ENCODE measurements at places on chromosomes 13 and 19. TPM values are rescaled to one million over a fixed set of nuclear protein-coding genes. Genes with fewer than 3 reads are reported as not detected.
A peak's percentile ranks its signal among the peaks of the same experiment; 100 is the strongest.

GRCh38 chr13:31267126-31267784 lies 67.5 kb downstream of the B3GLCT start:
- DNase-seq: no peak

DNA sequence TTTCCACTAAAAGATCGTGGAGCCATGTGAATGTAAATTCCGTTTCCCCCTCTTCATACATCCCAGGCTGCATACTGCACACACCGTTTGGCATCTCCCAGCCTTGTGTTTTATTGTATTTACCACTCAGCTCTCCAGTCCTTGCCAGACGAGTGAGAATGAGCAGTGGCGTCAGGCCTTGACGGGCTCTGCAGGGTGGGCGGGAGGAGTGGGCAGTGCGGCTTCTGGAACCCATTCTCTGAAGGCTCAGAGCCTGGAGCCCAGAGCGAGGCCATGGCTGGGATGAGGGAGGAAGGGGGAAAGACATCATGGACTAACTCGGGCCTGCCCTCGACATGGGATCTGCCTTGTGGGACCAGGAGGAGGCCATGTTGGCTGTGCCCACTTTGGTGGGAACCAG lies 25.1 kb downstream of the BICRA start:
- DNase-seq: no peak

DNA sequence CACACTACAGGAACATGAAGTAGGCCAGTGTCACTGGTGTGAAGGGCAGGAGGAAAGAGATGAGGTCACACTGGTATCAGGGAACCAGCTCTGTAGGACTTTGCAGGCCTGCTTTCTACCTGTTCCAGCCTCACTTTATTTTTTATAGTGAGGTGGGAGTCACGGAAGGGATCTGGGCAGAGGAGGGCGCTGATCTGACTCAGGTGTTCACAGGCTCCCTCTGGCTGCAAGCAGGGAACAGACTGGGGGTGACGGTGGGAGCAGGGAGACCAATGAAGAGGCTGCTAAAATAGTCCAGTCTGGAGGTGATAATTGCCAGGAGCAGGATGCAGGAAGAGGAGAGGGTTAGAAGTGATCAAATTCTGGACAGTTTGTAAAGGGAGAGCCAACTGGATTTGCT lies 2.8 kb downstream of the THAP8 start:
- DNase-seq: no peak

DNA sequence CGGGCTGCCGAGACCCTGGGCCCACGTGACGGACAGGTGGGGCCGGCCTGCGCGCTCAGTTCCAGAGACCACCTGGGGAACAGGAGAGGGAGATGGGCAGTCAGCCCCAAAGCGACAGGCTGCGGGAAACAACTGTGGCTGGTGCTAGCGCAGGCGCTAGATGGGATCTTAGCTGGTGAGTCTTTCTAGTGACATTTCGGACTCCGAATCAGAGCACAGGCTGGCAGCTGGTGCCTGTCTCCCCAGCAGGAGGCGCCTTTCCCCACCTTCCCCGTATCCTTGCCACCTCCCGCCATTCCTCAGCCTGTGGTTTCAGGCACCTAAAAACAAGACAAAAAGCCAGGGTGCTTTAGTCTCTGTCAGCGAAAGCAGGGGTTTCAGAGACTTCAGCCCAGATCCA lies 19.4 kb upstream of the RANBP3 start:
- no peak for DNase-seq

- no peak for DNase-seq
Observed at GRCh38 chr19:54704928-54705327, 19.3 kb upstream of the KIR3DL3 start.

DNA sequence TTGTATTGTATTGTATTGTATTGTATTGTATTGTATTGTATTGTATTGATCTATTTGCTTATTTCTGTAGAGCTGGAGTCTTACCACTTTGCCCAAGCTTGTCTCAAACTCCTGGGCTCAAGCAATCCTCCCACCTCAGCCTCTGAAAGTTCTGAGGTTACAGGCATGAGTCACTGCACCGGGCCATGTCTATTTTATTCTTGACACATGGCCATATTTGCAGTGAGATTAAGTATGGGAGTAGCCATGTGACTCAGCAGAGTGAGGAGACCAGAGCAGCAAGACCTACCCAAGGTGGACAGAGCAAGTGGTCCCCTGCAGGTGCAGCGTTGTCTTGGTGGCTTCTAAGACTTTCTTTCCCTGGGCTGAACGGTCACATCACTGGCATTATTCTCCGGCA lies 49.1 kb upstream of the UBAC2 start:
- DNase-seq: no peak

GRCh38 chr13:78607409-78608251 lies 4.3 kb upstream of the POU4F1 start:
- DNase-seq: peak; percentile 69

DNA sequence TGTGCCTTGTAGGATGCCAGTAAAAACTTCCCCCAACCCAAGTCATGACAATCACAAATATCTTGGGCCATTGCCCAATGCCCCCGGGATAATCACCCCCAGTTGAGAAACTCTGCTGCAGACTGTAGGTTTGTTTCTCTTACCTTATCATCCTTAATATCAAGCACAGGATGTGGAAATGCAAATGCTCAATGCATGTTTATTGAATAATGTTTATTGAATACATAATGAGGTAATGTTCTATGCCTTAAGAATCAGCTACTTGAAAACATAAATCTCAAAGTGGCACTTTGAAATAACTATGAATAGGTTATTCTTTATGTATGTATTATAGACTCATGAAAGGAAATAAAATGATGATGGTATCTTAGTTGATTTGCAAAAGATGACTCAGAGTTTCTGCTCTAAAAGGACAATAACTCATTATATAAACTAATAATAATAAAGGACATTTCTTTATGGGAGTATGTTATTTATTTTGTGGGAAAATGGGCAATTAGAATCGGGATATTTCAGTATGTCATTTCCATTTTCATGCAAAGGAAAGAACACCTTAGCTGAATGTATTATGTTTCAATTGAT lies 414.2 kb downstream of the EFNB2 start:
- no peak for DNase-seq

DNA sequence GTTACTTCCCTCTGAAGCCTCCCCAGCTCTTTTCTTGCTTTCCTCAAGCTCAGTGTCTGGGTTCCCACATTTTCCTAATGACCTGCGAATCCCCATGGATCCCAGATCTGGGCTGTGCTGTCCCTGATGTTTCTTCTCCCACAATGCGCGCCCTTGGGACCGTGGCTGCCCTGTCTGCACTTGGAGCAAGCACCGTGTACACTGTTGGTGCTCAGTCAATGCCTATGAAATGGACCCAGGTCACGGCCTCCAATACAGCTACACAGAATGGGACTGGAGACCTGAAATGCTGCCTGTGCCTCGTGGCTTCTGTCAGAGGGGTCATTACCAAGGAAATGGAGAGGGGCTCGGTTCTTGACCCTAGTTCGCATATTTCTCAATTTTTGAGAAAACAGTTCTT lies 160.1 kb upstream of the SOX1 start:
- no peak for DNase-seq

DNA sequence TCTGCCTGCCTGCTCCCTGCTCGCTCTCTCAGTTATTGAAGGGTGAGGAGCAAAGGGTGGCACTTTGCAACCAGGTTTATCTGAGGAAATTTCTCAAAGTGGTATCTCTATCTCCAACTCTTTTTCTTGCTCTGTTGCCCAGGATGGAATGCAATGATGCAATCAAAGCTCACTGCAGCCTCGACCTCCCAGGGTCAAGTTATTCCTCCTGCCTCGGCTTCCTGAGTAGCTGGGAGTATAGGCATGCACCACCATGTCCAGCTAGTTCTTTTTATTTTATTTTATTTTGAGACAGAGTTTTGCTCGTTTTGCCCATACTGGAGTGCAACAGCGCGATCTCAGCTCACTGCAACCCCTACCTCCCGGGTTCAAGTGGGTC lies 4.9 kb downstream of the ACTMAP start:
- DNase-seq: no peak

DNA sequence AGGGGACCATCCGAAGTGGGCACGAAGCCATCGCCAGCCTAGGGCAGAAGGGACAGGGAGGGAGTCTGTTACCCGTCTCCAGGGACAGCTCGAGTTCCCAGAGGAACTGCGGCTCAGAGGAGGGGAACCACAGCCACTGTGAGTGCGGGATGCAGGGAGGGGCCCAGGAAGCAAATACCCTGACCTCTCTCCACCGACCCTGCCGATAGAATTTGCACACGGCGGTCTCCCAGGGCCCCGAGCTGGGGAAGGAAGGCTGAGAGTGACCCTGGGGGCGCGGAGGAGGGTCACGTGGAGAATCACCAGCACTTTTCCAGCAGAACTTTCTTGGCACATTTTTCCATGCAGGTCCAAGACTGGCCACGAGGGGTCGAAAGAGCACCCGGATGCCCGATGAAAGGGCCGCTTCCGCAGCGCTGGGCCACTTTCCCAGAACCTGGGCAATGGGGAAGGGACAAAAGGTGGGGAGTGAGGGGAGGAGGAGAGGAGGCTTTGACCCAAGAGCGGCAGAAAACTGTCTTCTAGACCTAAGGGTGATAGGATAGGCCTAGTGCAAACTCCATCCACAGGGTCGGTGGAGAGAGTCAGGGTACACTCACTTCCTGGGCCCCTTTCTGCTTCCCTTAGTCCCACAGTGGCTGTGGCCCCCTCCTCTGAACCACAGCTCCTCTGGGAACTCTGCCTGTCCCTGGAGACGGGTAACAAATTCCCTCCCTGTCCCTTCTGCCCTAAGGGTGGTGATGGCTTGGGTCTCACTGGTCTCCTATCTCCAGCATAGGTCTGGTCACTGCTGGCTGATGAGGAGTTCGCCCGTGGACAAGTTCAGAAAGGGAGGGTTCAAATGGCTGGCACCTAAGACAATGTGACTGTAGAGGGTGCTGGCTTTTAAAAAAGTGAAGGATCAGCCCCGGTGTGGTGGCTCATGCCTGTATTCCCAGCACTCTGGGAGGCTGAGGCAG lies 5.3 kb upstream of the GPR4 start:
- DNase-seq: peak; percentile 84

DNA sequence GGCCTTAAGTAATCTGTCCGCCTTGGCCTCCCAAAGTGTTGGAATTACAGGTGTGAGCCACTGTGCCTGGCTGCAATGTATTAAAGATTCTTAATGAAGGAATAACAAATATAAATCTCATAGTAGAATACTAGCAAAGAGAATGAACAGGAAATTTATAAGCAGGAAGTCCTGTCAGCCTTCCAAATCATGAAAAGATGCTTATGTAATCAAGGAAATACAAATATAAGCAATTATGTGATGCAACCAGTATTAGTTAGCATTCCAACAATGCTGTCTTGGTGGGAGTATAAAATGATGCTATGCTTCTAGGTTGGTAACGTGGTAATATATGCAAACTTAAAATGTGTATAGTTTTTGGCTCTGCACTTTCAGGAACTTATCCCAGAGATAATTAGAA lies 133.8 kb downstream of the PDS5B start:
- no peak for DNase-seq

COX6B2 gene
- 0.63 TPM for total RNA-seq

CYP4F12 gene
- 4.0 TPM for total RNA-seq

C19orf33 gene
- total RNA-seq: 3.2 TPM

SULT2A1 gene
- not detected for total RNA-seq

CCDC169 gene
- total RNA-seq: not detected

Data from spleen (tissue), 13 donors.